ENCODE measurements at places on chromosomes 1 and 21.

DNA sequence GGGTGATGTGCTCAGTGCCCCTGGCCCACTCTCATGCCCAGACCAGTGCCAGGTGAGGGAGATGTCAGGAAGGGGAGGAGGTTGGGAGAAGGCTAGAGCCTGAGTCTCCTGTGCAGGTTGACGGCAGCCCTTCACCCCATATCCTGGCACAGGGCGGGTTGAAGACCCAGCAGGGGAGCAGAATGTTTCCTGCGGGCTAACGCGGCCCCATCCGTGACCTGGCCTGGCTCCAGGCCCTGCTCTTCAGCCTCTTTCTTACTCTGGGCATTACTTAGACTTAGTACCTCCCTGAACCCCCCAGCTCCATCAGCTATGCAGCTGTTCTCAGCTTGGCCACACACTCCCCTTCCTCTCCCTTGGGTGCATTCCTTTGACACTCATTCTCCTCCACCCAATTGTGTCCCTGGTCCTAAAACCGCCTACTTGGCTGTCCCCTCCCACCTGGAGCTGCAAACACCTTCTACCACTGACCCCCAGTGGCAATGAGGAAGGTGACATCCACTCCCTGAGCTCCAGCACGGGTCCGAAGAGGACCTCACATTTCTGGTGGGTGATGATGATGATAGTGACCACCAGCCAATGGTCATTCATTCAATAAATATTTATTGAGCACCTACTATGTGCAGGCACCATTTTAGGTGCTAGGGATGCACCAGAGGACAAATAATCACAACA lies 179.0 kb downstream of the PTPRU start:
- DNase-seq: no peak

- no peak for DNase-seq
Measured at GRCh38 chr1:158527190-158527815, 26.9 kb downstream of the OR6Y1 start.

- no peak for DNase-seq
Measured at GRCh38 chr1:94925004-94925403, 1.9 kb downstream of the CNN3 start.

DNA sequence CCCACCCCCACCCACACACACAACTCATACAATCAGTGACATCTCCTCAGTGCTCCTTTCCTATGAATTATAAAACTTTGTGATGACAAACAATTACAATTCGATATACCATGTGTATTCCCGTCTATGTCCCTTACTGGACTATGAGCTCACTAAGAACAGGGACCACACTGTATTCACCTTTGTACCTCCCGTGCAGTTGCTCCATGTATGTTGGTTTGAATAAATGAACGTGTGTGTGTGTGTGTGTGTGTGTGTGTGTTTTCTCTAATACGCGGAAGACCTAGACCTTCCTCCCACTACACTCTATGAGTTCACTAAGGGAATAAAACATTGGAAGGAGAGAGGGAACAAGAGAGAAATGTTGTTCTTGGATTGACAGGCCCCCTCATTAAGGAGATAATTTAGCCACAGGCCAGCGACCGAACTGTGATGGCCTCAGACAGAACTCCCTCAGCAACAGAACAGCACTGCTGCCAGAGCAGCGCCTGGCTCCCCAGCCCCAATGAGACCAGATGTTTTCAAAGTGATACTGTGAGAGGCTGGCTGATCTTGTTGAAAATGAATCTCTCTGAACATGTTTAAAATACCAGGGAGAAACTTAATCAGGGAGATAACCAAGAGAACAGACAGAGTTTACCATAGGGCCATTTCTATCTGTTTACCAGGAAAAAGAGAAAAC lies 21.7 kb downstream of the BCAR3 start:
- no peak for DNase-seq

- DNase-seq: no peak
Measured at GRCh38 chr21:46122237-46122671, 24.3 kb downstream of the COL6A2 start.

- DNase-seq: no peak
Measured at GRCh38 chr1:167542109-167543032, 11.2 kb downstream of the CREG1 start.

GRCh38 chr1:98662356-98662670 lies 792 bp downstream of the SNX7 start:
- DNase-seq: no peak

GRCh38 chr1:39255222-39255621 lies 50.7 kb downstream of the MACF1 start:
- DNase-seq: no peak

DNA sequence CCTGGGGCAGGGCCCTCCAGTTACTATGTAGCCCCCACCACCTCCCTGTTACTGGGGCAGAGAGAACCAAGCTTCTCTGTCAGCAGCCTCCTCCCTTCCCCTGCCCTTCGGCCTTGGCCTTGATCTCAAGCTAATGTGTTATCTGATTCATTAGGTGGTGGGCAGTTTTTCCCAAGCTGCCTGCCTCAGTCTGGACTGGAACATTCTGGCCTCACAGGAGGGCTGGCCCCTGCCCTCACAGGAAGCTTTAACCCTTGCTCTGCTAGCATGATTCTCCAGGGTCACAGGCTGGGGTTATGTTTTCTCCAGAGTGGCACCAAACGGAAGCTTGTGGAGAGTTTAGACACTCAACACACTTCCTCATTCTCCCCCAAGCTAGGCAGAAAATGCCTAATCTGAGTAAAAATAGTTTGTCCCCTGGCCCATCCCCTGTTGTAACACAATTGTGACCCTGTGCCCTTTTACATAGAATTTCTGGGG lies 37.2 kb upstream of the SLC6A9 start:
- DNase-seq: no peak

DNA sequence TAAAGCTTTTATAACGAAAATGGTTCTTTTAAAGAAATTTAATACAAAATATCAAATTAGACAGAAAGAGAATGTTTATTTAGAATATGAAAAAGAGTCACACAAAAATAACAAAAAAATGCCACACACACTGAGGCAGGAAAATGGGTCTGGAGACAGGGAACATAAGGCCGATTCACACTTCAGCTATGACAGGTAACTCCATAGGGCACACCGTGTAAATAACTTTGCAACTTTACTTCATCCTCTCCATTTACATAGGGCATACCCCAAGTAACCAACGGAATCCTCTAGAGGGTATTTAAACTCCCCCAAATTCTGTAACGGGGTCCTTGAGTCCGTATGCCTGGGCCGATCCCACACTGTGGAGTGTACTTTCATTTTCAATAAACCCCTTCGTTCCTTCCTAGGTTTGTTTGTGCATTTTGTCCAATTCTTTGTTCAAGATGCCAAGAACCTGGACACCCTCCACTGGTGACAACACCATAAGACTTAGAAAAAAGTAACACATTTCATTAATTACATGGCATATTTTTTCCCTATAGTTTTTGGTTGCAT lies 23.1 kb upstream of the PTGS2 start:
- no peak for DNase-seq

Measured in hypothalamus (tissue), 51 donors.